Left lung (tissue), 14 donors: ENCODE measurements at places on chromosomes 6 and 20. TPM values are rescaled to one million over a fixed set of nuclear protein-coding genes. Genes with fewer than 3 reads are reported as not detected.

DNA sequence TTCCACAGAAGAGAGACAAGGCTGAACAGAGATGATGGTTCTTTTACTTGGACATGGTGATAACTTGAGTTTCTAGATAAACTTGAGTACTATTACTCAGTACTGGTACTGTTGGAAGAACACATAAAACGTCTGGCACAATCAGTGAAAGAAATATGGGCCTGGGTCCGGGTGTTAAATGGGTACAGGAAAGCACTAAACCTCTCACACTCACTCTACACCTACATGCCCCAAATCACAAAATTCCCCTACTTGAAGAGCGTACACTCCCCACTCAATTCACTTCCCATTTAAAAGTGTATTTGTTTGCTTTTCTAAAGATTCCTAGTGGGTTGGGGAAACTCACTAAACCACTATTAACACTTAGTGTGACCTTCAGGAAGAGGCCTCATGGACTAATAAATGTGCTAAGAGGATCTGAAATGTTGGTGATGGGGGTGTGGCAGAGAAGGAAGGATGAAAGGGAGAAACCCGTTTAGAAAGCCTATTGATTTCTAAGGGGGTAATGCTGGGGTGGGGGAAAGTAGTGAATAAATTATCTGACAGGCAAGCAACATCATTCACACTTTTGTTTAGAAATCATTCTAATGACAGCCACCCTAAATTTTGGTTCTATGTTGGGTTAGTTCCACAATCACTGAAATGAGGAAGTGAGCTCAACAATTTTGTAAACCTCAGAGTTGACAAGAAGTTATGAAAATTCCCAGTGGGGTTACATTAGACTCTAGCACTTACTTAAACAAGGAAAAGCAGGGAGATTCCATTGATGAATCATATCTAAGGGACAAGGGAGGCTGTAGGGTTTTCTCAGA lies 222.6 kb upstream of the MARCKS start:
- no peak for DNase-seq

Gene HBS1L
- 62.0 TPM for polyA plus RNA-seq

Gene LHFPL5
- polyA plus RNA-seq: not detected

Gene KIAA1755
- 5.7 TPM for polyA plus RNA-seq

Gene ACSS1
- 42.7 TPM for polyA plus RNA-seq
